ENCODE measurements at places on chromosomes 7 and 10.

- DNase-seq: no peak
These were observed 19.9 kb downstream of the FAM241B start for GRCh38 chr10:69649786-69650550.

DNA sequence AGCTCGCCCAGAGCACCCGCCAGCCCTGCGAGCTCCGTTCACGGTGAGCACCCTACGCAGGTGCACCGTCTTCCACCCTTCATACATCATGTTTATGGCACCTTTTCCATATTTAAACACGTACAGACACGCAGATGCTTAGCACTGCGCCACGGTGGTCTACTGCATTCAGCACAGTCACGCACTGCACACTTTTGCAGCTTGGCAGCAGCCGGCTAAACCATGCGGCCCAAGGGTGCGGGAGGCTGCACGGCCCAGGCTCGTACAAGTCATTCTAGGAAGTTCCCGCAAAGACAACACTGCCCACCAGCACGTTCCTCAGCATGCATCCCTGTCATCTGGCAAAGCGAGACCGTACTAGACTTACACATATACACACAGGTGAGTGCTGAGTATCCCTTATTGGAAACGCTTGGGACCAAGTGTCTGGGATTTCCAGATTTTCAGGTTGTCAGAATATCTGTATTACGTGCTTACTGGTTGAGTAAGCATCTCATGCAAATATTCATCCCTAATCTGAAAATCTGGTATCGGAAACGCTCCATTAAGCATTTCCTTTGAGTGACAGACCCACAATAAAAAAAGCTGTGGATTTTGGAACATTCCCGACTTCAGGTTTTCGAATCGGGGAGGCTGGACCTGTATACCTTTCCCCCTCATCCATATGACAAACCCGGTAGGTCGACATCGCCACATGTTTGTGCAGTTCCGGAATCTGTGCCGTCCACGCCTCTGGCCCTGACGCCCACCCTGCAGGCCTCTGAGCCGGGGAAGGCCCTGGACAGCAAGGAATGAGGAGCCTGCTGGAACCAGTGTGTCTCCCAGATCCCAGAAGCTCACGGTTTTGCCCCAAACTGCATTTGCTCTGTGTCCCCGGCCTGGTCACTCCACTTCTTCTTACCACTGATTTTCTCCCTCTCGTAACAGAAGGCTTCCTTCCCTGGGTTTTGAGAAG is 222.2 kb downstream of the ELFN1 start:
- no peak for DNase-seq

GRCh38 chr7:132910657-132911056 is 171.2 kb downstream of the CHCHD3 start:
- no peak for DNase-seq

DNA sequence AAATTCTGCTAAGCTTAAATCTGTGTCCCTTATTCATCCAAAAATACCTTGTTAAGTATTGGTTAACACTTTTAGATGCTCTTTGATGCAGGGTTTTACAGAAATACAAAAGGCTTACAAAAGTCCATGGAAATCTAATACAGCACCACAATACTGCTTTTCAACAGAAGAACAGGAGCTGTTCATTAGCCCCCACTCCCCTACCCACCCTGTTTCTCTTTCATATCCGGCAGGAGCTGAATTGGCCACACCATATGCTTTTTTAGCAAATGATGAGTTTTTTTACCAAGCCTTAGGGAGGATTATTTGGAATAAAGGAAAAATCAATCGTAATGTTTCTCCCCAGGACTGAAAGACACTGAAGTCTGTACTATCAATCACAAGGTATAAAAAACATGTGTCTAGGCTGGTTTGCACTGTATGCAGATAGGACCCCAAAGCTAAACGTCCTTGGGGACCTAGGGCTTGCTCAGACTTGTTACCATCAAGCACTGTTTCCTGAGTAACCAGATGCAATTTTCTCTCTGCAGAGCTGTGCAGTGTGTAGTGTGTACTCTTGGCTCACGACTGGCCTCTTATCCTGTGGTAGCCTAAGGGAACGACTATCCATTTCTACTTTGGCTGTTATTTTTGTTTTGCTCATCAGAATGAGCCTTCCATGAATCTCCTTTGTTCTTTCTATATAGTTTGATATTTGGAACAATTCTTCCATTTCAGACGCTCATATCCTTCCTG is 143.3 kb upstream of the LRGUK start:
- no peak for DNase-seq

GRCh38 chr7:80279760-80280159 is 145.1 kb downstream of the GNAI1 start:
- no peak for DNase-seq

DNA sequence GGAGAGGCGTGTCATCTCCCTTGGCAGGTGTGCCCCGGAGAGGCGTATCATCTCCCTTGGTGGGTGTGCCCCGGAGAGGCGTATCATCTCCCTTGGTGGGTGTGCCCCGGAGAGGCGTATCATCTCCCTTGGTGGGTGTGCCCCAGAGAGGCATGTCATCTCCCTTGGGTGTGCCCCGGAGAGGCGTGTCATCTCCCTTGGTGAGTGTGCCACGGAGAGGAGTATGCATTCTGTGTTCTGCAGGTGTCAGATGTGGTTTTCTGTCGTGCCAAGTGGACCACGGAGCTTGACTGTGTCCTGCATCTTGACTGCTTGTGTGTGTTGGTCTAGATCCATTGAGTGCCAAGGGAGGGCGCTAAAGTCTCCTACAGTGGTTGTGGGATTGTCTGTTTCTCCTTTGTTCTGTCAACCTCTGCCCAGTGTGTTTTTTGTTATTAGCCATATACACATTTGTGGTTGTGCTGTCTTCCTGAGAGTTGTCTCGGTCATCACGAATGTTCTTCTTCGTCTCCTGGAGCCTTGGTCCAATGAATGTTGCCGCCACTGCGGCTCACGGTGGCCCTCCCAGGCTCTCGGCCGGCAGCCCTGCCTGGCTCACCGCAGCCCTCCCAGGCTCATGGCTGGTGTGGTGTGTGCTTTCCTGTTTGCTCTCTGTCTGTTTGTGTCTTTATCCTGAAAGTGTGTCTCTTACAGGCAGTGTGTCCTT is 96.8 kb downstream of the INPP5A start:
- no peak for DNase-seq

- no peak for DNase-seq
These were observed 900 bp downstream of the MKLN1 start for GRCh38 chr7:131328377-131329175.

Measured in prostate gland (tissue), 2 donors.